T-helper 2 cell treated with Interferon-gamma antibody and Interleukin-4, amounts not matched to agents 100 ng/mL and 5 ng/mL, for 36 hours (primary cell): ENCODE measurements at places on chromosomes 2 and 18. TPM values are rescaled to one million over a fixed set of nuclear protein-coding genes. Genes with fewer than 3 reads are reported as not detected.

The FAM237A gene
- not detected in 2 replicates for total RNA-seq

The CFAP221 gene
- total RNA-seq, result not detected in 2 replicates

The MALT1 gene
- 35.8 and 36.9 TPM in 2 replicates for total RNA-seq

The CDKL4 gene
- total RNA-seq, result 0.59 and 0.80 TPM in 2 replicates

The VIL1 gene
- total RNA-seq, result not detected in 2 replicates

The TNFAIP6 gene
- total RNA-seq, result not detected in 2 replicates

The CUL3 gene
- 79.0 TPM in 2 replicates for total RNA-seq

The KIAA2012 gene
- total RNA-seq, result not detected in 2 replicates

The CDH7 gene
- total RNA-seq, result not detected in 2 replicates
